ENCODE measurements at places on chromosomes 4 and X.

DNA sequence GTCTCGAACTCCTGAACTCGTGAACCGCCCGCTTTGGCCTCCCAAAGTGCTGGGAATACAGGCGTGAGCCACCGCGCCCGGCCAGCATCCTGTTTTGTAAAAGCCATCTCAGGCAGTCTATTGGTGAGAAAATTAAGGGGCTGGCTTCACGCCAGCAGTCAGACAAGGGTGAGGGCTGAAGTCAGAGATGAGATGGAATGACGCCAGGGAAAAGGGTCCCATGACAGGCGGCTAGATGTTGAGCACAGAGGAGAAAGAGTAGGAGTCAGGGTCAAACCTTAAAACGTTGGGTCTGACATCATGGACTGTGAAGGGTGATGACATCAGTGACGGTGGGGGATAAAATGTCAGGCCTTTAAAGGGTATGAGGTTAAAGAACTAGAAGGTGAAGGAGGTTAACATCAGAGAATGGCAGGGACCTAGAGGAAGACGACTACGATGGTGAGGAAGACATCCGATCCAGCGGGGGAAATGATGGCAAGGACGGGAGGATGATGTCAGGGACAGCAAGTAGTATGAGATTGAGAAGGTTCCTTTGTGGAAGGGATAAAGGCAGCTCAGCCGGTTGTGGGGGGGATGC, 504 bp upstream of the RBM3 start:
- no peaks in the 10 kb centered on the region for H3K27me3 ChIP-seq
- DNase-seq, result no peak
- peaks cover 12% of the 10 kb centered on the region for H3K36me3 ChIP-seq
- peak overlapping the region; percentile 99 for H3K4me3 ChIP-seq
- peak overlapping the region; percentile 100 for H3K27ac ChIP-seq
- H3K4me1 ChIP-seq, result peaks cover 20% of the 10 kb centered on the region

- no peaks in the 10 kb centered on the region for H3K36me3 ChIP-seq
- peaks cover 6% of the 10 kb centered on the region for H3K27me3 ChIP-seq
- no peak for DNase-seq
- no peak overlapping the region for H3K4me3 ChIP-seq
- peaks cover 15% of the 10 kb centered on the region for H3K4me1 ChIP-seq
- H3K27ac ChIP-seq, result no peak overlapping the region
Measured at GRCh38 chr4:52546449-52546848, 112.7 kb downstream of the USP46 start.

DNA sequence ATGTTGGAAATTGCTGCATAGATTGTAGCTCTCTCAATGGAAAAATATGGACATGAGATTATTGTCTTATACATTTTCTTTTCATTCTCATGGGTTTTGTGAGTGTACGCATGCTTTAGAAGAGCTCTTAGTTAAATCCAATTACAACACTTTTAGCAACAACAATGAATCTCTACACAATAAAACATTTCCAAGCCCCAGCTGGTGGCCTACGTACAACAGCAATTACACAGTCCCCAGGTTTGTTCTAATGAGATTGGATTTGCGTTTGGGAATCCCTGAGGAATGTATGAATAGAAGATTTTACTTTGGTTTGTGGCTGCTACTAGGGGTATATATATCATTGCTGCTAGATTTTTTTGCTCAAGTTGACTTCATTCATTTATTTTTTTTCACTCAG, 98.6 kb downstream of the FHDC1 start:
- no peak for DNase-seq
- no peak overlapping the region for H3K4me3 ChIP-seq
- peaks cover 4% of the 10 kb centered on the region for H3K36me3 ChIP-seq
- no peak overlapping the region for H3K27ac ChIP-seq
- H3K27me3 ChIP-seq, result no peaks in the 10 kb centered on the region

GRCh38 chrX:31929366-31929765, 857.5 kb upstream of the FTHL17 start:
- no peak overlapping the region for H3K27ac ChIP-seq
- no peaks in the 10 kb centered on the region for H3K36me3 ChIP-seq
- no peak overlapping the region for H3K4me3 ChIP-seq
- no peaks in the 10 kb centered on the region for H3K4me1 ChIP-seq

GRCh38 chr4:157776930-157777528, 395.8 kb downstream of the GASK1B start:
- H3K36me3 ChIP-seq, result no peaks in the 10 kb centered on the region
- no peak overlapping the region for H3K27ac ChIP-seq
- H3K4me3 ChIP-seq, result no peak overlapping the region
- DNase-seq, result no peak
- H3K4me1 ChIP-seq, result no peaks in the 10 kb centered on the region

DNA sequence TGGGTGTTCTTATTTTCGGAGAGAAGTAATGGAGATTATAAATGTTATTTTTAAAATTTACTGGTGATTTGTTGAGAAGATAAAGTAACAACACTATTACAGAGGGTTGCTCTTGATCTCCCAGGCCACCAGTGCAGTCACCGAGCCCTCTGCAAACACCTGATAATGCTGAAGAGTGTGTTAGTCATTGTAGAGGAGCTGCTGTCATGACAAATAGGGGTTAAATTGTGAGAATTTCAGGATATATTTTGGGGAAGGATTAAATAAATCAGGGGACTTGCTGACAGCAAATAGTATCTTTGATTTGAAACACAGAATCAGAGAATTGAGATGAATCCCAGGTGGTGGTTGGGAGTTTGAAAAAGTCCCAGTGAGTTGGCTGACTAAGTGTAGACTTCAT, 16.7 kb upstream of the HAND2 start:
- no peaks in the 10 kb centered on the region for H3K4me1 ChIP-seq
- peaks cover 95% of the 10 kb centered on the region for H3K27me3 ChIP-seq
- no peaks in the 10 kb centered on the region for H3K36me3 ChIP-seq
- no peak for DNase-seq

DNA sequence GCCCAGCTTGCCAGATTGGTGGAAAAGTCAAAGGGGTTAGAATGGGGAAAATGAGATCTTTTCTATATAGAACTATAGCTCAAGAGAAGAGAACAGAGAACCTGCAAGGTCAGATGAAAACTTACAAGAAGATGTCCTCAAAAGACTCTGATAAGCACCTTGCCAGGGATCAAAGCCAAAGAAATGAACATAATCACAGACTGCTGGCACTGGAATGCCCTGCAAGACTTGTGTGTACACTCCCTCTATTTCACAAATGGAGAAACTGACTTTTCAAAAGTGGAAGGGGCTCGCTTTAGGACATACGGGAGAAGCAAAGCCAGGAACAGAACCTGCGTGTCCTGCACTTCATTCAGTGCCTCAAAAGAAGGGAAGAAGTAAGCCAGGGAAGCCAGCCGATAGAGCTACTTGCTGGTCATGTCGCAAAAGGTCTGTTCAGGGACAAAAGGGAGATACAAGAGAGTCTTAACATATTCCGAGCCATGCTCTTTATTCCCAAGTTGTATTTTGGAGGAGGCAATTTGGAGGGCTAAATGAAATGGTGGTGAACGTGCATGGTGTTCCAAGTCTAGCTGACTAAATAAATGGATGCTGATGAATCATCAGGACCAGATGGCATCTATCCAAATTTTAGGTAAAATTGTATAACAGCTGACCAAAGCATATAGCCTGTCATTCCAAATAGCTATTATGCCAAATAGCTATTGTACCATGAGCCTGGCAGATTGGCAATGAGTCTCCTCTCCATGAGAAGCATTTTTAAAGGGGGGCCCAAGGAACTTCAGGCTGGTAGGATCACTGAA, 175.6 kb upstream of the GPC4 start:
- no peak overlapping the region for H3K27ac ChIP-seq
- no peaks in the 10 kb centered on the region for H3K27me3 ChIP-seq
- no peaks in the 10 kb centered on the region for H3K36me3 ChIP-seq
- DNase-seq, result no peak
- H3K4me1 ChIP-seq, result no peaks in the 10 kb centered on the region
- H3K4me3 ChIP-seq, result no peak overlapping the region

DNA sequence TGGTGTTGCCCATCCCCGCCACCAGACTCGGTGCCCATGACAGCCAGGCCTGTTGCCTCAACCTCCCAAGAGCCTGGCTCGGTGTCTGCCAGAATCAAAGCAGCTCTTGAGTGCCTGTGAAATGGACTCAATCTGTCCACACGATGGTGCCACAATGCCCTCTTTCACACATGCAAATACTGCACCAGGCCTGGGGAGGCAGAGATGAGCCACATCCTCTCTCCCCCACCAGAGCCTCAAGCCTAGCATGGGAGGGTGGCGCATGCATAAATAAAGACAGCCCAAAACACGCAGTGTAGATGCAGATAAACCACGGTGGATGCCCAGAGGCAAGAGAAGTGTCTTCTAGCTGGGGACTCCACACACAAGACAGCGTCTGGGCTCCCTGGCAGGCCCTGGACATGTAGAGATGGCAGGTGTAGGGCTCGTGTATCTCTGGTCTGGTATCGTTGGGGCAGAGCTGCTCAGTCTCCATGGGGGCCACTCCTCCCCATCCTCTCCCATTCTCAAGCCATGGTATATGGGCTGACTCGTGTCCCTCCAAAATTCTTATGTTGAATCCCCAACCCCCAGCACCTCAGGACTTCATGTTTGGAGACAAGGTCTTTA, 65.6 kb downstream of the JAKMIP1 start:
- no peak overlapping the region for H3K4me3 ChIP-seq
- peaks cover 9% of the 10 kb centered on the region for H3K27me3 ChIP-seq
- no peaks in the 10 kb centered on the region for H3K4me1 ChIP-seq
- no peak for DNase-seq
- H3K27ac ChIP-seq, result peak overlapping the region; percentile 89

- no peak for DNase-seq
- H3K27me3 ChIP-seq, result no peaks in the 10 kb centered on the region
- peaks cover 3% of the 10 kb centered on the region for H3K4me1 ChIP-seq
- H3K27ac ChIP-seq, result no peak overlapping the region
Measured at GRCh38 chrX:48497871-48498270, 10.9 kb upstream of the PORCN start.

DNA sequence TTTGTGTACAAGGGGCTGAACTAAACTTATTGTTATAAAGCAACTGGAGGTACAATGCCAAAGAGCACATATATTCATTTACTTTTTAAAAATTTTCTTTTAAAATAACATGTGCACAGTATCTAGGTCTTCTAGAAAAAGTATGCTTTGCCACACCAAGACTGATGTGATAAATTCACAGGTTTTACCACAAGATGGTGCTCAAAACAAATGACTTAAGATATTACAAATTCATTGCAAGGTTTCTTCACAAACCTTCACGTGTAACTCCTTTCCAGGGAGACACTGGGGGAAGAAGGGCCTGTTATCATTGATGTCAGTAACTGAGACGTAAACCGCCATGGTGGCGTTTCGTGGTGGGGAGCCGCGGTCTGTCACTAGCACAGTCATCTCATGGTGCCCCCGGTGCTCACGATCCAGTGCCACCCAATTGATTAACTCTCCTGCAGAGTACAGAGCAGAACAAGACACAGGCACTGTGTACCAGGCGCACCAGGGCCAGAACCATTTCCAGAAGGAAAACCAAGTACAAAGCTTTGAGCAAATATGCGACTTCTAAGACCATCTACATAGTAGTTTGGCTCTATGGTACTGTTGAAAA, 162.2 kb downstream of the DCHS2 start:
- no peak overlapping the region for H3K4me3 ChIP-seq
- H3K36me3 ChIP-seq, result no peaks in the 10 kb centered on the region
- no peak overlapping the region for H3K27ac ChIP-seq
- no peak for DNase-seq
- no peaks in the 10 kb centered on the region for H3K4me1 ChIP-seq
- H3K27me3 ChIP-seq, result no peaks in the 10 kb centered on the region

DNA sequence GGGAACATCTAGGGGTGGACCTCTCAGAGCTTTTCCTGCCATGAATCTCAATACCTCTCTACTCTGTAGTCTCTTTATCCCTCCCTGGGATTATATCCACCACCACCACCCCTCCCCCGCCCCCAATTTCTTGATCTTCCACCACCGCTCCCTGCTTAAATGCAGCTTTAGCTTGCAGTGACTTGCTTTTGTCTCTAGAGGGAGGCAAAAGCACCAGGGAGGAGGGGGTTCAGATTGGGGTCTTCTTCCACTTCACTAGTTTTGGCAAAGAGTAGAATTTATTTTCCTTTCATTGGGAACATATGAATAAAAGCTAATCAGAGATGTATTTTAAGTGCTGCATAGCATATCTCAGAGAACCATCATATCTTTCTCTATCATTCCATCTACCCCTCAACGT, 5.5 kb downstream of the ARHGAP36 start:
- no peaks in the 10 kb centered on the region for H3K36me3 ChIP-seq
- no peak for DNase-seq
- H3K27me3 ChIP-seq, result peaks cover 41% of the 10 kb centered on the region

DNA sequence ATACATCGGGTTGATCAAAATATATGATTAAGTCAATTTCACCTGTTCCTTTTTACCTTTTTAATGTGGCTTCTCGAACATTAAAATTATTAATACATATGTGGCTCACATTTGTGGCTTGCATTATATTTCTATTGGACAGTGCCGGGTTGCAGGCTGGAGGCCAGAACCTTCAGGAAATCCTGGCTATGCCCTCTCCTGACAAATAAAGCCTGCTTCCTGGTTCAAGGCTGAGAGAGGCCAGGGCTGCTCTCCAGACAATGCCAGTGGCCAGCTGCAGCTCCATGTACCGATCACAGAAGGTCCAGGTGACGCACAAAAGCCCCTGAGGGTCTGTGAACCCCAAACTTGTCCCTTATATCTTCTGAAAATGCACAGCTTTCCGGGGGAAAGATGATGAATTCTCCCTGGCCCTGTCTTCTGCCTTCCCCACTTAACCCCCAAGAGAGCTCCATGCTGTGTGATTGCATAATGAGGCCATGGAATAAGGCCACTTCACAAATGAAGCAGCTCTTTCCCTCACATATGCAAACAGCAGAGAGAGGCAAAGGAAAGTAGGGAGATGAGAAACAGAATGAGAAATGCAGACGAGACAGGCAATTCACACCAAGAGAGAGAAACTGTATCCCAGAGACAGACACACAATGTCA, 241.2 kb downstream of the BCOR start:
- H3K4me1 ChIP-seq, result peaks cover 47% of the 10 kb centered on the region
- no peak overlapping the region for H3K4me3 ChIP-seq
- DNase-seq, result no peak
- no peak overlapping the region for H3K27ac ChIP-seq
- no peaks in the 10 kb centered on the region for H3K27me3 ChIP-seq
- no peaks in the 10 kb centered on the region for H3K36me3 ChIP-seq

DNA sequence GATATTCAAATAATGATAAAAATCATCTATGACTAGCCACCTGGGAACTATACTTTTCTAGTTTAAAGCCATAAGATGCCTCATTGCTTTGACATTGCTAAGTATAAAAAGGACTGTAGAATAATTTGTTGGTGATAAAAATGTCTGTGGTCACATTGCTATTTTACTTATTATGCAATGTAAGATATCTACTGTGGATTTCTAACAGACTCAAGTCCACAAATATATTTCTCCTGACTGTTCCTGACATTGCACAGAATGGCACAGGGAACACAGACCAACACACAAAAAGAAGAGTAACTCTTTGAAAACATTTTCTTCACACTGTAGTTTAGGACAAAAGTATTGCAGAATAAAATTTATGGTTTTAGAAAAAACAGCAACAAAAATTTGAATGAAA, 2.2 kb upstream of the TMPRSS11E start:
- DNase-seq, result no peak
- H3K36me3 ChIP-seq, result no peaks in the 10 kb centered on the region

DNA sequence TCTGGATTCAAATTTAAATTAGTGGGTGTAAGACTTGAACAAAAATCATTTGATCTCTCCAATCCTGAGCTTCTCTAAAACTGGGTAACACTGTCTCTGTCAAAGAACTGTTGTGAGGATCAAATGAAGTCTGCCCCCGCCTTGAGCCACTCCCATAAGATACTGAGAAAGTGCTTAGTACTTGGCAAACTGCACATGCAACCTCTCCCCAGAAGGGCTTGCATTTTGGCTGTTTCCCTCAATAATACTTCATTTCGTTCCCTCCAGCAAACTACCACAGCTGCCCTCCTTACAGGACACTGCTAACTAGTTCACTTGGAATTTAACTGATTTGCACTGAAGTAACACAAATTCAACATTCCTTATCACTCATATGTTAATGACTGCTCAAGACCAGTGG, 79.8 kb downstream of the APBB2 start:
- H3K4me1 ChIP-seq, result peaks cover 18% of the 10 kb centered on the region
- H3K27me3 ChIP-seq, result no peaks in the 10 kb centered on the region
- no peak overlapping the region for H3K27ac ChIP-seq

Measured in neural crest cell (in vitro differentiated cells).